ENCODE measurements at places on chromosomes 6 and 20.
A peak's percentile ranks its signal among the peaks of the same experiment; 100 is the strongest.

- no peak for DNase-seq
Observed at GRCh38 chr6:84908304-84908904, 144.0 kb upstream of the TBX18 start.

- DNase-seq, result no peak
Observed at GRCh38 chr6:131205481-131206244, 70.4 kb downstream of the AKAP7 start.

DNA sequence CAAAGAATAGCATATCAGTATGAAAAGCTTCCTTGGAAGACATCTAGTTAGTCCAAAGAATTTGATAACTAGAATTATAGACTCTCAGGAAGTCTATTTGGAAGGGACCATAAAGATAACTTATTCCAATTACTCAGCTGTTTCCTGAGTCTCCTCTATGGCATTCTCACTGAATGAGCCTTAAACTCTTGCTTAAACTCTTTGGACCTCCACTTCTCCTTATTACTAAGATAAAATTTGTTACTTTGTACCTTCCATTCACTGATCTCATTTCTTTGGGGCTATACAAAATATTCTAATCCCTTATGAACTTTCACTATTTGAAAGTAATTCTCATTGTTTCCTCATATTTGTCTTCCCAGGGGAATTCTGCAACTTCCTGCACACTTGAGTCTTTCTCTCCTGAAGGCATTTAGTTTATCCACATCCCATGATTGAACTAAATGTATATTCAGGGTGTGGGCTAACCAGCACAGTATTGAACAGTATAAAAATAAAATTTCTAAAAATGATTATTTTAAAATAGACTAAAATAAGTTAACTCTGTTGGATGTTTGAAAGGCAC lies 67.1 kb upstream of the NOTCH4 start:
- no peak for DNase-seq

- DNase-seq, result no peak
Observed at GRCh38 chr6:43393602-43394001, 24.2 kb upstream of the ZNF318 start.

GRCh38 chr6:148959008-148959407 lies 212.2 kb downstream of the UST start:
- DNase-seq, result no peak

- no peak for DNase-seq
Observed at GRCh38 chr20:50536333-50536732, 26.1 kb downstream of the PTPN1 start.

DNA sequence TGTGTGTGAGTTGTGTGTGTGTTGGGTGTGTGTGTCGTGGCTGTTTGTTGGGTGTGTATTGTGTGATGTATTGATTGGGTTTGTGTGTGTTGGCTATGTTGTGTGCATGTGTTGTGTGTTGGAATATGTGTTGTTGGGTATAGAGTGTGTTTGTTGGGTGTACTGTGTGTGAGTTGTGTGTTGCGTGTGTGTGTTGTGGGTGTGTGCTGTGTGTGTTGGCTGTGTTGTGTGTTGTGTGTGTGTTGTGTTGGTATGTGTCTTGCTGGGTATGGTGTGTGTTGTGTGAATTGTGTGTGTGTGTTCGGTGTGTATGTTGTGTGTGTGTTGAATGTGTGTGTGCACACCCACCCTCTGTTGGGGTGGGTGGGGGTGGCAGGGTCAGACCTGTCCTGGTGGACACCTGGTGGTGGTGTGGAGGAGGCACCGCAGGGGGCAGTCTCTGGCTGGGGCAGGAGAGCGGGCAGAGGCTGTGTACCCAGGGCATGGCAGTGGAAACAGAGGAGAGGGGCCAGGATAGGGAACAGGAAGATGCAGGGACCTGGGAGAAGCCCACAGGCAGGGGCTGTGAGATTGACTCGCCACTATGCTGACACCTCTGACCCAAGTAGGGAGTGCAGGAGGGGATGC lies 25.5 kb upstream of the PXDC1 start:
- DNase-seq, result no peak

GRCh38 chr6:138957903-138958302 lies 30.1 kb downstream of the REPS1 start:
- DNase-seq, result no peak

- no peak for DNase-seq
Observed at GRCh38 chr6:20540683-20541082, 6.4 kb downstream of the CDKAL1 start.

- no peak for DNase-seq
Observed at GRCh38 chr6:142823256-142823902, 121.6 kb downstream of the HIVEP2 start.

GRCh38 chr6:142440600-142441293 lies 138.9 kb downstream of the ADGRG6 start:
- no peak for DNase-seq

DNA sequence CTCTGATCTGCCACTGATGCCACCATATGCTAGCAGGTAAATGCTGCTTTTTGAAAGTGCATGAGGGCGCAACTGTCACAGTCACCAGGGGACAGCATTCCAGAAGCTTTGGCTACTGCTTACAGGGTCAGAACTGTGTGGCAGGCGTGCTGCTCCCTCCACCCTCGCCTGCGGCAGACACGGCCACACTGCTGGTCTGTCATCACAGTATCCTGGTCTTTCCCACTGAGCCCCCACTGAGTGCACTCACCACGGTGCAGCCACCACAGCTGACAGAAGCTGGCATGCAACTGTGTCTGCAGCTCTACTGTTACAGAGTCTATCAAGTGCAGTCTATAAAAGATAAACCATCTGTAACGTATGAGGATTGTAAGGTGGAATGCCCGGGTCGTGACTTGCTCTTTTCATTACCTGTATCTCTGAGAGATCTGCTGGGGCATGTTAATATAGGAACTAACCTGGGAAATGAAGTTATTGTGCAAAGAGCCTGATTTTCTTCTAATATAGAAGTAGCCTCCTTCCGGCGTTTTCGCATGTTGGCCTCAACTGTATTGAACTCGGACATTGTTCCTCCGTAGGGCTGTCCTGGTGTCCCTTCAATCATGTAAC lies 24.5 kb downstream of the GCLC start:
- no peak for DNase-seq

DNA sequence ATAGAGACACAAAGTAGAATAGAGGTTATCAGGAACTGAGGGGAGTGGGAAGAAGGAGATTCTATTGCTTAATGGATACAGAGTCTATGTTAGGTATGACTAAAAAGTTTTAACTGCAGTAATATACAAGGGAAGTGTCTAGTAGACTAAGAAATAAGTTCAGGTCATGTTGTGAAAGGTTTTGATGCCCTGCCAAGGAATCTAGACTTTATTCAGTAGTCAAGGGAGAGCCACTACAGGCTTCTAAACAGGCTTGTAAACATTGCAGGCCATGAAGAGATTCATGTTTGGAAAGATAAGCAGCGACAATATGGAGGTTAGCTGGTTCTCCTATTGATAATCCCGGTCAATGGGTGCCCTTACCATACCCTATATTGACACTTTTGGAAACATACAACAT lies 352.8 kb upstream of the SOX4 start:
- no peak for DNase-seq

DNA sequence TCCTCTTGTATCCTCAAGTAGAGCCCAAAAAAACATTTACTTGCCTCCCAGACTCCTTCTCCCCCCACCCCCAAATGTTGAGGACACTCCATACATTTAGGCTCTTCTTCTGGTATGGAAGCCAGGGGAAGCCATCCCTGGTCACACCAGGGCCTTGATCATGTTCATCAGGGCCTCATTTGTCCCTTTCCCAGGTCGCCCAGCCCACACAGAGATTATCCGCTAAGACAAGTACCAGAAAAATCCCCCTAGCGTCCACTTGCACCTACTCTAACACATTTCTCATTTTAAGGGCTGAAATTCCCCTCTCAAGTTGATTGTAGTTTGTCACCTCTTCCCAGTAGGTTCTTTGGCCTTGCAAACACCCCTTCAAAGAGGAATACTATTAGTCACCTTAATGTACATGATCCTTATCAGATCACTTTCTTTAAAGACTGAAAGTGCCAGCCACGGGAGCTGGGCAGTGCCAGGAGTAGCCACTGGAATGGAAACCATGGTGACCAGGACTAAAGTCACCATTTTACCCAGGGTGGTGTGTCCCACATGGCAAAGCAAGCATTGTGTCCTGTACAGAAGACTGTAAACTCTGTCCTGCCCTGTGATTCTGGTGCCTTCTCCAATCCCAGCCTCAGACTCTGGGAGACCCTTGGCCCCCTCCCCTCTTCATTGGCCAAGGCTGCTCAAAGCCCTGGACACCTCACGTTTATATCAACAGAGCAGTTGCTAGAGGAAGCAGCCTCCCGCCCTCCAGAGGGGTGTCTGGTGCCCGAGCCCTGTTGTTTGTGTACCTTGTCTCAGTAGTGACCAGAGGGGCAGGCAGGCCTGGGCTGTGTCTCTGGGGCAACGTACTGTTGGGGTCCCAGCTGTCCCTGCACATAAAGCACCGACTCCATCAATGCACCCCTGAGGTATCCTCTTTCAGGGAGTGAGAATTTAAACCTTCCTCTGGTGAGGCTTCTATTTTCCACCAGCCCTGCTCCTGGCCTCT lies 5.0 kb upstream of the APOBEC2 start:
- no peak for DNase-seq

DNA sequence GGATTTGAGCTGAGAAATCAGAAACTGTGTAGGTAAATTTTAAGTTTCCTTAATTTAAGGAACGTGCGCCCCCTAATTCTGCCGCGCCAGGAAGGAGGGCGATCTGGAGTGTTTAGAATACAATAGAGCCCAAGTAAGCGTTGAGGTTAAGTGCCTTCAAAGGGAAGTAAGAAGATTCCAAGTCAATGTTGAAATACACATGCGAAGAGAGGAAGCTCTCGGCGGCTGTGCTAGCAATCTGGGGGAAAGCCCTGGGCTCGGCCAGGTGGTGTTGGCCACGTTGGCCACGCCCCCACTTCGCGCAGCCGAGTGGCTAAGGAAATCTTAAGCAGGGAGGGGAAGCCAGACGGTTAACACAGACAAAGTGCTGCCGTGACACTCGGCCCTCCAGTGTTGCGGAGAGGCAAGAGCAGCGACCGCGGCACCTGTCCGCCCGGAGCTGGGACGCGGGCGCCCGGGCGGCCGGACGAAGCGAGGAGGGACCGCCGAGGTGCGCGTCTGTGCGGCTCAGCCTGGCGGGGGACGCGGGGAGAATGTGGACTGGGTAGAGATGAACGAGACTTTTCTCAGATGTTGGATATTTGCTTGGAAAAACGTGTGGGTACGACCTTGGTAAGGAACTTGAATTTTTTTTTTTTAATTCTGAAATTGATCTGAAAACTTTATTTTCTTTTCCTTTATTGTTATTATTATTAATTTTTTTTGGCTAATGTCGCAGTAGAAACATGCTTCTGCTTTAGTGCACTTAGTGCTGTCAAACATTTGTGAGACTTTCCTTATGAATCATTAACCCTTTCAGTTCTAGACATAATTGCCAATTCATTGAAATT lies at the start of gene PRDM1:
PRDM1 (plus strand) TSS at position 353 of the 830 bp plus-strand sequence; CDS start at position 571, 218 bp downstream.
- DNase-seq, result peak; percentile 81

DNA sequence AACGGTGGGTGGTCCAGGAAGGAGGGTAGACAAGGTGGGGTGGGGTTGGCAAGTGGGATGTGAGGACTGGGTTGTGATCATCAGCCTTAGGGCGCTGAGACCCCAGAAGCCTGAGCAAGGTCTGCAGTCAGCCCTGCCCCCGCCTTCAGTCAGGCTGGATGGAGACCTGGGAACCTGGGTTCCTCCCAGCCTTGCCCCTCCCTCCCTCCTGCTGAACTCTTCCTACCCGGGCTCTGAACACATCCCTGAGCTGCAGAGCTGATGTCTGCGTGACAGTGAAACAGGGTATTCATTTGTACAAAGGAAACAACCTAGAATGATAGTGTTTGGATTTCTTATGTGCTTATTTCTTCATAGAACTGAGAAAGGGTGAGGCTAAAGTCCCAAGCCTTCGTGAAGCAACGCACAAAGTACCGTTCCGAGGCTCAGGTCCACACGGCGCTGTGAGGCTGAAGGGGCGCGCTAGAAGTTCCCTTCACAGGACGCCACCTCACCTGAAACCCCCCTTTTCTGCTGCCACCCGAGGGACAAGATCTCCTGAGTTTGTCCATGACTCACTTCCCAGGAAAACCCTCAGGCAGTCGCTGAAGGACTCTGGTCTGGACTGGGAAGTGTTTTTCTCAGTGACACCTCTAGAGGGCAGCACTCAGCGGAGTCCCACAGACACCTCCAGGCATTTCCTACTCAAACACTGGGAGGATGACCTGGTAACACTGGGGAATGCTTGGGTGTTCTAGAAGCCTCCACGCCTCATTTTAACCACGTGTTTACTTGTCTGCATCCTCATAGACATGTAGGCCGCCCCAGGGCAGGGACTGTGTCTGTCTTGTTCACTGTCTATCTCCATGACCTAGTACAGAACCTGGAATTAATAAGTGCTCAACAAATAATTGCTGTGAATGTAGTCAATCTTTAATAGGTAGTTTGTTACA lies 1.2 kb downstream of the GSTA5 start:
- DNase-seq, result peak; percentile 39

DNA sequence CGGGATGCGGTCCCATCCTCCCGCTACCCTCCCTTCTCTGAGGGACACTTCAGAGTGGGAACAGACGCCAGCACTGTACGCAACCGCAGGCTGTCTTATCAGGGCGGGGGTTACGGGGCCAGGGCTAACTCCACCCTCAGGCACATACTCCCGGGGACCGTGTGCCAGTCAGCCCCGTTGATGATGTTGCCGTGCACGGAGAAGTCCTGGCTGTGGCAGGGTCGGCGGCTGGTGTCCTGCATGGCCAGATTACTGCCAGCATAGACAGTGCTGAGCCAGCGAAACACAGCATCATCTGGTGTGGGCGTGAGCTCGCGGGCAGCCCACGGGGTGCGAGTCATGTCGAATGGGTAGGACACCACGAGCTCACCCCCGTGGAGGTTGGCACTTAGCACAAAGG lies 5.0 kb downstream of the CPXM1 start:
- no peak for DNase-seq

DNA sequence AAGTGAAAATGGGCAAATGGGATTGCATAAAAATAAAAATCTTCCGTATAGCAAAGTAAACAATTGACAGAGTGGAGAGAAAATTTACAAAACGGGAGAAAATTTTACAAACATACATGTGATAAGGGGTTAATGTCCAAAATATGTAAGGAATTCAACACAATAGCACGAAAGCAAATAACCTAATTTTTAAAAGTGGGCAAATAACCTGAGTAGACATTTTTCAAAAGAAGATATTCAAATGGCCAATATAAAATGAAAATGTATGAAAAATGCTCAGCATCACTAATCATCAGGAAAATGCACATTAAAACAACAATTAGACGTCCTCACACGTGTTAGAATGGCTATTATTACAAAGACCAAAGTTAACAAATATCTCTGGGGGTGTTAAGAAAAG lies 441.5 kb downstream of the HTR1B start:
- DNase-seq, result no peak

GRCh38 chr20:34017610-34018009 lies 23.9 kb downstream of the RALY start:
- DNase-seq, result no peak

GRCh38 chr6:33661106-33661838 lies 40.1 kb downstream of the ITPR3 start:
- DNase-seq, result no peak
